ENCODE measurements at places on chromosomes 12 and 14. TPM values are rescaled to one million over a fixed set of nuclear protein-coding genes. Genes with fewer than 3 reads are reported as not detected.

SOAT2 gene
- 9.7 TPM for total RNA-seq

SSTR1 gene
- 8.5 TPM for total RNA-seq

KRT83 gene
- total RNA-seq: not detected

RFX4 gene
- total RNA-seq: not detected

C14orf93 gene
- 7.8 TPM for total RNA-seq

MIP gene
- total RNA-seq: not detected

ALDH6A1 gene
- 30.0 TPM for total RNA-seq

LIN7A gene
- total RNA-seq: 16.2 TPM

GPRC5D gene
- not detected for total RNA-seq

DNA sequence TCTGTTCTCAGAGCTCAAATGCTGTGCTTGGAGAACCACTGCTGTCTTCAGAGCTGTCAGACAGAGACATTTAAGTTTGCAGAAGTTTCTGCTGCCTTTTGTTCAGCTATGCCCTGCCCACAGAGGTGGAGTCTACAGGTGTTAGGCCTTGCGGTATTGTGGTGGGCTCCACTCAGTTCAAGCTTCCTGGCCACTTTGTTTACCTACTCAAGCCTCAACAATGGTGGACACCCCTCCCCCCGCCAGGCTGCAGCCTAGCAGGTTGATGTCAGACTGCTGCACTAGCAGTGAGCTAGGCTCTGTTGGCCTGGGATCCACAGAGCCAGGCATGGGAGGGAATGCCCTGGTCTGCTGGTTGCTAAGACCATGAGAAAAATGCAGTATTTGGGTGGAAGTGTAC lies 323.8 kb downstream of the BCAT1 start:
- DNase-seq: no peak

GRCh38 chr14:61281948-61282275 lies 774 bp upstream of the TMEM30B start:
- DNase-seq: no peak

DNA sequence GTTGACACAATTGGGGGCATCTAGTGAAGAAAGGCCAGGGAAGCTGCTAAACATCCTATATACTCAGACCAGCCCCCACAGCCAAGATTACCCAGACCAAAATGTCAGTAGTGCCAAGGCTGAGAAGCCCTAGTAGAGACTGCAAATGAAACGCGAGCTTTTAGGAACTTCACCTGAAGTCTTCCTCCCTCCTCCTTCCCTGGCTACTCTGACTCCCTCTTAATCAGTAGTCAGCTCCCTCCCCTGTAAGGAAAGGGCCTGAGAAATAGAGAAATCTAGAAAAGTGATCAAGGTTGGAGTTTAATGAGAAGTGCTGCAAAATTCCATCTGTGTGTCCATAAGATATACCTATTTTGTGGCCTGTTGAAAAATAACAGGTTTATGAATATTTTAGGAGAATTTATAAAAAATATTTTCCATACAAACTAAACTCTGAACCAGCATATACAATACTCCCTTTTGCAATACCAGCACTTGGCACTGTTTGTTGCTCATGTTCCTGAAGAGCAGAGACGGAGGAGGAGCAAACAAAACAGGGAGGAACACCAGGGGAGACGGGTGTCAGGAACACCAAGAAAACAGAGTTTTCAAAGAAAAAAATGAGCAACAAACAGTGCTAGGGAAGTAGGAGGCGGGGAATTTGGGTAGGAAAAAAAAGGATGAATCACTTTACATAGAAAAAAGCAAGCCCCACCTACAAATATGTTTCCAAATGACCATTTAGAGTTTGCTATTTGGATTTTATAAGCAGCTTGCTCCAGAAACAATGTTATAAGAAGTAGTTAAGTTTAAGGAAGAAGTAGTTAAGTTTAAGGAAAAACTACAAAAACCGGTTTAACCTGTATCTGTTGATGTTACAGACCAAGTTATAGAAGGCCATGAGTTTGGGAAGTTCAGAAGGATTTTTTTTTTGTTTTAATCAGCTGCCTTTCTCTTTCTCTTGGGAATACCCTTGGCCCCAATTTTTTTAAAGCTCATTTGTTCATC lies 282.1 kb upstream of the GRIP1 start:
- DNase-seq: no peak

GRCh38 chr12:83097643-83098342 lies 411.1 kb downstream of the TMTC2 start:
- no peak for DNase-seq

DNA sequence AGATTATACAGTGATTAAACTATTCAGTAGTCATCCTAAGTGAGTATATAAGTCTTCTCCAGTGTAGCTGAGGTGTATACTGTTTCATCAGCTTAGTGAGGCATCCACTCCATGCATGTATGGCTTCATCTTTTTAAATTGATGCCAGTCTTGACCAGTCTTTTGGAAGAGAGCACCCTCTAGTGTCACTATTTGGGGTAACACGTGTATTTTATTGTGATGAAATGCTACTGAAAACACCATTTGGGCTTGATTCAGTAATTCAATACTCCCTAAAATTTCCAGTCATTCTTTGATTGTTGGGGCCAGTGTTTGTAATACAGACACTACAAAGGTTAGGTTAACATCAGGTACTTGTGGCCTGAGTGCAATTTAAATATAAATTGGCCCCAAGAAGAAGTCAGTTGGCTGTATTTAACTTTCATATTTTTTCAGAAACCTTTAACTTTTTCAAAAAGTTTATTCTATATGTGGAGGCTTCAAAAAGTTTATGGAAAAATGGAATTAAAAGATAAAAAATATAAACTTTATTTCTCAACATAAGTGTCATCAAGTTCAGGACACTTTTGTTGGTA lies 35.3 kb downstream of the MIPOL1 start:
- peak; percentile 63 for DNase-seq

GRCh38 chr12:32273712-32274111 lies 125.6 kb upstream of the FGD4 start:
- peak; percentile 35 for DNase-seq

GRCh38 chr12:31876568-31877424 lies 82.4 kb upstream of the RESF1 start:
- DNase-seq: no peak

- no peak for DNase-seq
These were observed 676.5 kb downstream of the DIO2 start for GRCh38 chr14:79534703-79535353.

DNA sequence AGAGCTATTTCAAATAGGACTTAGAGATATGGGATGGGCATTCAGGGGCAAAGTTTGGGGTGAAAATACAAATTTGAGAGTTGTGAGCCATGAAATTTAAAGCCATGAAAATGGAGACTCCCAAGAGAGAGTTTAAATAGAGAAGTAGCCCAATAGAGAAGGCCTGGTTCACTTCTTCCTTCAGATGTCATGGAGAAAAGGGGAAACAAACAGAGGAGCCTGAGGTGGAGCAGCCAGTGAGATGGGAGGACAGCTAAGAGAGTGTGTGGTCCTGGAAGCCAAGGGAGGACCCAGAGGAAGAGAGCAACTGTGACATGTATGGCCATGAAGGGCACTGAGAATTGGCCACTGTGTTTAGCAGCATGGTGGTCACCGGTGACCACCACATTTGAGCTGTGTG lies 12.3 kb upstream of the DYNLL1 start:
- no peak for DNase-seq

DNA sequence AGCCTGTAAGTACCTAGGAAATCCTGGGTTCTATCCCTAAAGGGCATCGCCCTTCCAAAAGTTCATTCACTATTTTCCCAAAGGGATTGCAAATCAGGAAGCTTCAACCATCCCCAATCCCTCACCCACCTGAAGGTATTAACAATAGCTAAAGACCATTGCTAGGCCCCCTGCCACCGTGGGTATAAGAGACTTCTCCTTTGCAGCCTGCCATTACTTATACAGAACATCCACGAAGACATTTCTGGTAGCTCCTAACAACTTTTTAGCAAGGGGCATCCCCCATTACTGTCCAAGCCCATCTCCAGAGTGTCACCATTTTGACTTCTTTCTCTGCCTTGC lies 384 bp upstream of the SMUG1 start:
- DNase-seq: no peak

DNA sequence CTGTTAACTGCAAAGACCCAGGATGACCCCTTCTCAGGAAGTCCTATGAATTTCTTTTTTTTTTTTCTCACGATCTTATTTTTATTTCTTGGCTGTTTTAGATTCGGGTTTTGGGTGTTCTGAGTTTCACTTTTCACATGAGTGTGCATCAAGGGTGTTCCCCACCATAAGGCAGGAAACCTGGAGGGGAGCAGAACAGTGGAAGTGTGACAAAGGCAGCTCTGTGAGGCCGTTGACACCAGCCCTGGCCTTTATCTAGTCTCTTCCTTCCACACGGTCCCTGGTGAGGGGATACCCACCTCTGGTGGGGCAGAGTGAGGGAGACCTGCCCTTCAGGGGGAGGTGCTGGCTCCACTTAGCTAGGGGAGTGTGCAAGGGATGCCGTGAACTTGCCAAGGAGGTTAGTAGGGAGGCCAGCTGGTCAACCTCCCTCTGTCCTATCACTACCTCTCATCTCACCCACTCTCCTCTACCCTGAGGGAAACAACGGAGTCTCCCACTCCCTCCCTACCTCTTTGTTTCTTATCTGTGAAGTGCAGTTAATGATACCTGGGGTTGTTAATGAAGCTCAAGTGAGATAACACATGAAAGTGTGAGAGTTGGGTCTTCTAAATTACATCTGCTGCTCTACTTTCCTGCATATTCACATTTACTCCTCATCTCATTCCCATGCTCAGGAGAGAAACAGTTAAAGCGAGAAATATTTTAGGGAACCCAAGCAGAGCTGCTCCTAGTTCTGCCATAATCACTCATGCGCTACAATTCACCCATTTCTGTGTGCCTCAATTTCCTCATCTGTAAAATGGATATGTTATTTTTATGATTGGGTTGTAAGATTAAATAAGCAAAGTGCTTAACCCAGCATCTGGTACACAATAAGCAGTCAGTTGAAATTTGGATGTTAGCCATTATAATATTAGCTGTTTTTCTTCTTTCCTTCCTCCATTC lies 4.4 kb upstream of the GALNT6 start:
- peak; percentile 37 for DNase-seq

DNA sequence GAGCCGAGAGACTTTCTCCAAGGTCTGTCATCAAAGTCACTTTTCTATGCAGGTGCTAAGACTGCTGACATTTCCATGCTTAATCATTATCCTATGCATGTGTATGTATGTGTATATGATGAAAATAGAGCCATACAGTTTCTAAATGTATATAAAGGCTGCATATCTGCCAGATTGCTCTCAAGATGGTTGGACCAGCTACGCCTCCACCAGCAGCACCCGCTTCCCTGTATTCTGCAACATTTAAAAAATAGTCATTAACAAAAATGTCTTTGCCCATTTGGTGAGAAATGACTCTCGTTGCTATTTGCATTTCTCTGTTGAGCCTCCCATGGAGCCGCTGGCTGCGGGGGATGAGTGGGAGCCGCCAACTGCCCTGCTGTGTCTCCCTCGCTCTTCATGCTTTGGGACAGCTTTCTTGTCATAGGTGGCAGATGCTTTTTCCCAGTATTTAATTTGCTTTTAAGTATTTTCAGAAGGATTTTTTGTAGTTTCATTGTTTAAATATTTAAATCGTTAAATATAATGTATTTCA lies 54.7 kb downstream of the DYNC1H1 start:
- DNase-seq: no peak

DNA sequence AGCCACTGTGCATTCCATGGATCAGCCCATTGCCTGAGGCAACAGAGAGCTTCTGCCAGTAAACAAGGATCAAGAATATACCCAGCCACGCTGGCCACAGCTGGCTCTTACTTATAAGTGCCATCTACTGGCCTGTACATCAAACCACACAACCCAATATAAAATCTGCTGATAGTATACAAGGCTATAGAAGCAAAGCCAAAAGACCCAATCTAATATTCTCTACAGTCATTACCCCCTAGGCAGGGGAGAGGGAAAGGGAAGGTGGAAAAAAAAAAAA lies 4.4 kb upstream of the FAM186B start:
- no peak for DNase-seq

DNA sequence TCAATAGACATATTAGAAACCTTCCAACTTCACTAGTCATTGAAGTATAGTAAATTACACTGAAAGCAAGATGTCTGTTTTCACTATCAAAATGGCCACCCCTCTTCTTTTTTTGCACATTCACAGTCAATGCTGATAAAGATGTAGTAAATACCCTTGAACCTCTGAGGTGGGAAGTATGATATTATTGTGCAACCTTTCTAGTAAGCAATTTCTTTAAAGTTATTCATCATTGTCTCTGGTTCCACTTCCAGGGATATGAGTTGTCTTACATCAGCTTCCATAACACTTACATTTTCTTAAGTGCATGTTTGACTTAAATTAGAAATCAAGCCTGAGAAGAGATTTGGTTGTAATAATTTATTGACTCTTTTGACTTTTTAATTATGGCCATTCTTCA lies 453.9 kb upstream of the MGAT4C start:
- no peak for DNase-seq

All from Caco-2 (cell line).